ENCODE measurements at places on chromosomes 1 and 21.

- no peak for DNase-seq
These were observed 78.5 kb downstream of the SIPA1L2 start for GRCh38 chr1:232551386-232551785.

DNA sequence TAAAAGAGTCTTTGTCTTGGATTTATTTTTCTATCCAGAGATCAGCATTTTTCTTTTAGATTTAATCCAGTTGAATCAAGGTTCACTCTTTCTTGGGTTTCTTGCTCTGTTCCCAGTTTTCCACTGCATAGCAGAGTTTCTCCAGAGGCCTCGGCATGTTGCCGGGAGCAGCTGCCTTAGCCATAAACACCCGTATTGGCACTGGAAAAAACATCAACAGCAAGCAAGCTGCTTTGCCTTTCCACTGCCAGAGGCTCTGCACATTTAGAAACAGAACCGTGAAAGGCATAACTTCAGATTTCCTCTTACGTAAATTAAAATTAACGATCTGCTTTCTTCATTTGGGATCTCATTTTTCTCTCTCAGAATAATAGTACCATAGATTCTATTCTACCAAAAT lies 181.8 kb upstream of the L1TD1 start:
- no peak for DNase-seq

DNA sequence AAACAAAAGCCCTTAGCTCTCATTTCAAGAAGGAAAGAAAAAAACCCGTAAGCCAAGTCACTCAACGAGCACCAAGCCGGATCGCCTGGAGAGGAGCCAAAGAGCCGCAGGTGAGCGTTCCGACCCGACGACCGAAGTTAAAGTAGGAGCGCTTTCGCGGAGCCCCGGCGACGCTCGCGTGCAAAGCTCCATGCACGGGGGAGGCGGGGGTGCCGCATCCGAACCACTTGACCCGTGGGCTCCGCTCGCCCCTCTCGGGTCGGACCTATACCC lies 382 bp downstream of the GPBP1L1 start:
- no peak for DNase-seq

DNA sequence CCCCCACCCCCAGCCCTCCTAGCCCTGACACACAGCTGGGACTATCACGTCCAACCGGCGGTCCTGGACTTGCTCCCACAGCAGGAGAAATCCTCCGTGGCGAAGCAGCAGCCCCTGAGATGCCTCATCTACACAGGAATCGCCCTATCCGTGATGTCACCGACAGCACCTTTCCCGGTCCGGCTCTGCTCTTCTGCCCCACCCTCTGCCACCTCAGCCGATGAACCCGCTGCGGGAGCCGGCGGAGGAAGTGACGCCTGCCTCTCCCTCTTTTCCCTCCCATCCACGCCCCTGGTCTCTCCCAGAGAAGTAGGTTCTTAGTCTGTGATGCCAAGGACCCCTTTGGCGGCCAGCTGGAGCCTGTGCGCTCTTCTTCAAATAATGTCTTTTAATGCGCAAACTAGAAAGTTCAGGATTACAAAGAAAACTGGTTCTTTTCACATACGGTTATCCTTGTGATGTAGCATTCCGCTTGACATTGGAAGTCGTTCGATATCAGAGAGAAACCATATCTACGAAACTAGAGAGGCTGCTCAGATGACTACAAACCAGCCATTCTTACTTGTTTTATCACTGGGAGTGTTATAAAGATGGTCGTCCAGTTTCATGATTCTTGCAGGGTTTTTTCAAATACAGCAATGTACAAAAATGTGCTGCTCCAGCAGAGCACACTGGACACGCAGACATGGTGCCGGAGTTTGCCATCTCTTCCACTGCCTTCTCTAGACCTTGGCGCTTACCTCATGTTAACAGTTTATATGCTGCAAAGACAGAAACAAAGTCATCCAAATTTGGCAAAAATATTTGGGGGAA lies 120.3 kb downstream of the PPIAL4G start:
- no peak for DNase-seq

DNA sequence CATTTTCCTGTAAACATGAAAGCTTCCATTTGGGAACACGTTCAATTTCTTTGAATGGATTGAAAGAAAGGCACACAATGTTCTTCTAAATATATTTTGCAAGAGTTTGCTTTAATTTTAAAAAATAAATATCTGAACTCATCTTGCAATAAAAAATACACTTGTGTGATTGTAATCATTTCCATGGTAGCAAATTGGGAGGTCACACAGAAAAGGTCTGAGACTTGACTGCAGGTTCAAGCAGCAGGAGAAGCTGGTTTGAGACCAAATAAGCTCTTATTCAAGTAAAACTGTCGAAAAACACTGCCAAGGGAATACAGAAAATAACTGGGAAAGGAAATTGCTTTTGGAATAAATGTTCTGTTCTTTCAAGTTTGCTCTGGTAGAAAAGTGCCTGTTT lies 498.9 kb downstream of the ADGRL2 start:
- no peak for DNase-seq

- no peak for DNase-seq
These were observed 91.6 kb upstream of the RUNX3 start for GRCh38 chr1:25021591-25022215.

DNA sequence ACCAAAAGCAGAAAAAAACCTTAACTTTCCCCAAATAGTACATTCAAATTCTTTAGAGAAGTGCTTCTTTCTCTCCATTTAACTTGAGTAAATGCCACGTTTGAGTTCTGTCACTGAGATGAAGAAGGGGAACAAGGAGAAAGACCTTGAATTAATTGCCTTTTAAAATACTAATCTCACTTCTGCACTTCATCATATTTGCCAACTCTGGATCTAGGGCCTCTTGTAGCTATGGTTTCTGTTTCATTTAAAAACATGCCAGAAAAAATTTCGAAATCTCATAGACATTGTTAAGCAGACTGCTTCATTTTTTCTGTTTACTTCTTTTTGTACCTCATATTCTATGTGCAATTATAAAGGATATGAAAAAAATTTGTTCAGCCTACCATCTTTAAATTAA lies 24.6 kb downstream of the MIXL1 start:
- DNase-seq: no peak

- peak; percentile 62 for DNase-seq
These were observed 4.5 kb downstream of the TTC24 start for GRCh38 chr1:156583821-156584622.

GRCh38 chr1:28882009-28882628 lies 32.2 kb upstream of the EPB41 start:
- DNase-seq: peak; percentile 85

DNA sequence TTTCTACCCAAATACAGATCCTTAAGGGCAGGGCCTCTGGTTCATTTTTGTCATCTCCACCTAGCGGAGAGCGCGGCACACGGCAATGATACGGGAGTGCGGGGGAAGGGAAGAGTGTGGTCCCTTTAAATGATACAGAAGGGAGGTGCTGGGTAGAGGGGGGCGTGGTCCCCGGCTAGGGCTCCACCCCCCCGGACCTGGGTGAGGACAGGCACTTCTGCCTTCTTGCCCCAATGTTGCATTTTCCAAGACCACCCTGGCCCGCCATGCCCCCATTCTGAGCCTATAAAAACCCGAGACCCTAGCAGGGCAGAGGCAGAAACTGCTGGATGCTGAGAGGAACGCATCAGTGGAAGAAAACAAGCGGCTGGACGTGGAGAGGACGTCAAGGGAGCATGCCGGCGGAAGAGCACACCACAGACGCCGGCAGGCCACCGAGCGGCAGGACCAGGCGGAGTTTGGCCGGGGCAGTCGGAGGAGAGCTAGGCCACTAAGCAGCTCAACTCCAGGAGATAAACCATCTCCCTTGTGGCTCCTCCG lies 30.0 kb downstream of the LRRC3 start:
- DNase-seq: peak; percentile 63

GRCh38 chr1:181152892-181153633 lies 64.6 kb downstream of the IER5 start:
- DNase-seq: no peak

DNA sequence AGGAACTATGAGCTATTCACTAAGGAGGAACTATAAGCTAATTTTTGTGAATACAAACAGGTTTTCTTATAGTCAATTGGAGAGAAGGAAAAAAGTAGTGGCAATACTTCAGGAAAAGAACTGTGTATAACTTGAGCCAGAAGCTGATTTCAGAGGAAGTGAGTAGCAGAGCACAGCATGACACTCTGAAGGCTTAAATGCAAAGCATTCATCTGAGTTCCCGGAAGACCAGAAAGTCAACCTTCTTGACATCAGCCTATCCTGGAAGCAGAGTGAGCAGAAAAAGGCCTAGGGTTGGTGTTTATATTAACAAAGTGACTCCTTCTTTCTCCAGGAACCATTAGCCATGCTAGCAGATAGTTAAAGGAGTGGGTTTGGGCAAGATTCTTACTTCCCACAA lies 545.2 kb downstream of the MRPL39 start:
- DNase-seq: no peak

DNA sequence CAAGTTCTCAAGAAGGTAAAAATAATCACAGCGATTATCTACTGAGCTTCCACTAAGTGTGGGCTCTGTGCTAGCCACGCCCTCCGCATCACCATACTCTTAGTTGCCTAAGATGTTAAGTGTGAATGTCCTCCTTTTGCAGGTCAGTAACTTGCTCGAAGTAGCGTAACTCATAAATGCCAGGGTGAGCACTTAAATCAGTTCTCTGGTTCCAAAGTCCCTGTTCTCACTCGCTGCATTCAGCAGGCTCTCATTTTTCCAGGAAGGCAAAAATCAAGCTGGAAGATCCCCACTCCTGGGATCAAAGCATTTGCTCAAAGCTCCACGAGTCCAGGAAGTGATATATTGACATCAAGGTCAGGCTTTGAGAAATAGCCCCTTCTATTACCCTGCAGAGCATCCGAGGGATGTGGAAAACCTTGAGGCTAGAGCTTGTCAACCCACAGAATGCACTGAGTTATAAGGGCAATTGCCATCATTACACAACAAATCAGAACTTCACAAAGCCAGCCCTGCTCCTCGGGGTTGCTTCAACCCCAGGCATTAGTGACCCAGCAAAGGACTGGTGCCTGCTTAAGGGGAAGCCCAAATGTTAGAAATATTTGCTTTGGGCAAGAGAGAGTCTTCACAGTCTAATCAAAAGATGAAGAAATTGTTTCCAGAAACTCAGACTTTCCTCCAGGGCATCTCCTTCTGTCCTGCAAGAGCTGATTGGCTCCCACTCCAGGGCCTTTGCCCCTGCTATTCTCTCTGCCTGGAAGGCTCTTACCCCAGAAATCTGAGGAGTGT lies 19.5 kb downstream of the SLC30A1 start:
- no peak for DNase-seq

- no peak for DNase-seq
These were observed 69.1 kb upstream of the STUM start for GRCh38 chr1:226479474-226479873.

GRCh38 chr1:6860401-6860800 lies 75.1 kb downstream of the CAMTA1 start:
- no peak for DNase-seq

DNA sequence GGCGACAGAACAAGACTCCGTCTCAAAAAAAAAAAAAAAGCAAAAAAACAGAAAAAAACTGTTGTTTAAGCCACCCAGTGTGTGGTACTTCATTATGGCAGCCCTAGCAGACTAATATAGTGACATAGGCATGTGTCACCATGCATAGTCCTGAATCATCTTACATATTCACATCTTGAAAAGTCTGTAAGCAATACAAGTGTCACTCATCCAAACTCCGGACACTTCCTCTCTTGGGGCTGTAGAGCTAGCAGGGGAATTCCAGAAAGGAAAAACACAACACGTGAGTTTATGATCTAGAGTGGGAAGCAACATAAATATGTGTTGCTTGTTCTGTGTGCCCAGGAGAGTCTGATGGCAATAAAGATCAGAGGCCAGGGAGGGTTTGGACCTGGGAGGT lies 81.6 kb upstream of the KCNE2 start:
- DNase-seq: no peak

GRCh38 chr1:204367956-204368355 lies 8.2 kb upstream of the PLEKHA6 start:
- DNase-seq: no peak

DNA sequence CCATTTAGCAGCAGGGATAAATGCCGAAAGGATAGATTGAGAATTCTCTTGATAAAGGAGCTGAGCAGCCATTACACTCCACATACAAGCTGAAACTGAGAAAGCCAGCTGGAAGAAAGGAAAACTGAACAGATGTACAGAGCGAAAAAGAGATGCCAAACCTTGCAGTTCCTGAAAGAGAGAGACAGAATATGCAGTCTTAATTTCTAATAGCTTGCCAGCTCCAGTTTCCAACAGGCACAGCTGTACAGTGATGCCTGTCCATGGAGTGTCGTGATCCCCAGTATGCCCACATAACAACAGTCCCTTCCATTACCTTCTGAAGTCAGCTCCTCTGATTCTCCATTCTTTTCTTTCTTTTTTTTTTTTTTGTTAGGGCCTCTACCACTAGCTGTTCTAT lies 22.7 kb downstream of the ABL2 start:
- no peak for DNase-seq

DNA sequence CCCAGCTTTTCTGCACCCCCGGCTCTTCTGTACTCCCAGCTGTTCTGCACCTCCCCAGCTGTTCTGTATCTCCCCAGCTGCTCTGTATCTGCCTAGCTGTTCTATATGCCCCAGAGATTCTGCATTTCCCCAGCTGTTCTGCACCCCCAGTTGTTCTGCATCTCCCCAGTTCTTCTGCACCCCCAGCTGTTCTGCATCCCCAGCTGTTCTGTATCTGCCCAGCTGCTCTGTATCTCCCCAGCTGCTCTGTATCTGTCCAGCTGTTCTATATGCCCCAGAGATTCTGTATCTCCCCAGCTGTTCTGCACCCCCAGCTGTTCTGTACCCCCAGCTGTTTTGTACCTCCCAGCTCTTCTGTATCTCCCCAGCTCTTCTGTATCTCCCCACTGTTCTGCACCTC lies 41.1 kb downstream of the UMODL1 start:
- no peak for DNase-seq

- no peak for DNase-seq
These were observed 8.2 kb downstream of the BACH1 start for GRCh38 chr21:29306920-29307319.

DNA sequence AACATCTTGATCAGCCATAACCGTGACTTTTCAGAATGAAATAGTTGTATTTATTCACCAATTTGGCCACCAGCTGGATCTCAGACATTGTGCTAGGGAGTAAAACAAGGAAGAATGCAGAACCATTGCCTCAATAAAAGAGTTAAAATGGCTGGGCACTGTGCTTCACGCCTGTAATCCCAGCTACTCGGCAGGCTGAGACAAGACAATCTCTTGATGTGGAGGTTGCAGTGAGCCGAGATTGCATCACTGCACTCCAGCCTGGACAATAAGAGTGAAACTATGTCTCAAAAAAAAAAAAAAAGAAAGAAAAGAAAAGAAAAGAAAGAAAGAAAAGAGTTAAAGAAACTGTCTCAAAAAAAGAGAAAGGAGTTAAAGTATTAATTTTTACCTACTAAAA lies 199.5 kb downstream of the TPR start:
- DNase-seq: no peak

DNA sequence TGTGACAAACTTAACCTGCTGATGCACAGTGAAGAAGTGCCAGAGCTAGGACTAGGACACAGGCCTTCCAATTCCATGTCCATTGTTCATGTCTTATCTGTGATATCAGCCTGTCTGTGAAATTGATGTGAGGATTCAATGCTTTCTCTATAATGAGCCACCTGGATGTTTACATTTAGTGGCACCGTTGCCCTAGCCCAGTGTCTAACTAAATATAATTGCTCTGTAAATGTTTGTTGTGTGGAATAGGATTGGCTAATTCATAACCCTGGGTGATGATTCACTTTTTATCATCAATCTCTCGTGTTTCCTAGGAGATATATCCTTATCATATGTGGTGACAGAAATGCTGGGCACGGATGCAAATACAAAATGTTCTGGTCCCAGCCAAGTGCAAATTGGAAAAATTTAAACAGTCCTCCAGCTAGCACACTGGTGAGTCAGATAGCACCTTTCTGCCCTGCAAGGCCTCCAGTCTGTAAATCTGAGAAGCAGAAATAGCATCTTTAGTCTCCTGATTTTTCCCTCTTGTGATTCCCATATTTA lies 46.9 kb upstream of the GNG12 start:
- DNase-seq: no peak

Data from CD8-positive, alpha-beta memory T cell (primary cell).